ENCODE measurements at places on chromosomes 16 and 17. TPM values are rescaled to one million over a fixed set of nuclear protein-coding genes. Genes with fewer than 3 reads are reported as not detected.

DNA sequence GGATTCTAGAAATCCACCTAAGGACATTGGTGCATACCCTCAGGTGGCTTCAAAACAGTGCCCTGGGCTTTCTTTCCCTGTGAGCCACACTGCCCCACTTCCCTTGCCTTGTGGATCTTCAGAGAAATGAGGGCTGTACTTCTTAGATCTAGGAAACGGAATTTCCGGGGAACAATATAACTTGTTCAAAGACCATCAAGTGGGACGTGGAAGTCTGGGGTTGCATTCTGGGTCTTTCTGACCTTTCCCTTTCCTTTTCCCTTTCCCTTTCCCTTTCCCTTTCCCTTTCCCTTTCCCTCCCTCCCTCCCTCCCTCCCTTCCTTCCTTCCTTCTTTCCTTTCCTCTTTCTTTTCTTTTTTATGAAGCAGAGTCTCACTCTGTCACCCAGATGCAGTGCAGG is 97.1 kb upstream of the SALL1 start:
- H3K27ac ChIP-seq: no peak overlapping the region
- no peaks in the 10 kb centered on the region for H3K4me1 ChIP-seq
- DNase-seq: no peak
- no peaks in the 10 kb centered on the region for H3K27me3 ChIP-seq
- H3K36me3 ChIP-seq: no peaks in the 10 kb centered on the region

DNA sequence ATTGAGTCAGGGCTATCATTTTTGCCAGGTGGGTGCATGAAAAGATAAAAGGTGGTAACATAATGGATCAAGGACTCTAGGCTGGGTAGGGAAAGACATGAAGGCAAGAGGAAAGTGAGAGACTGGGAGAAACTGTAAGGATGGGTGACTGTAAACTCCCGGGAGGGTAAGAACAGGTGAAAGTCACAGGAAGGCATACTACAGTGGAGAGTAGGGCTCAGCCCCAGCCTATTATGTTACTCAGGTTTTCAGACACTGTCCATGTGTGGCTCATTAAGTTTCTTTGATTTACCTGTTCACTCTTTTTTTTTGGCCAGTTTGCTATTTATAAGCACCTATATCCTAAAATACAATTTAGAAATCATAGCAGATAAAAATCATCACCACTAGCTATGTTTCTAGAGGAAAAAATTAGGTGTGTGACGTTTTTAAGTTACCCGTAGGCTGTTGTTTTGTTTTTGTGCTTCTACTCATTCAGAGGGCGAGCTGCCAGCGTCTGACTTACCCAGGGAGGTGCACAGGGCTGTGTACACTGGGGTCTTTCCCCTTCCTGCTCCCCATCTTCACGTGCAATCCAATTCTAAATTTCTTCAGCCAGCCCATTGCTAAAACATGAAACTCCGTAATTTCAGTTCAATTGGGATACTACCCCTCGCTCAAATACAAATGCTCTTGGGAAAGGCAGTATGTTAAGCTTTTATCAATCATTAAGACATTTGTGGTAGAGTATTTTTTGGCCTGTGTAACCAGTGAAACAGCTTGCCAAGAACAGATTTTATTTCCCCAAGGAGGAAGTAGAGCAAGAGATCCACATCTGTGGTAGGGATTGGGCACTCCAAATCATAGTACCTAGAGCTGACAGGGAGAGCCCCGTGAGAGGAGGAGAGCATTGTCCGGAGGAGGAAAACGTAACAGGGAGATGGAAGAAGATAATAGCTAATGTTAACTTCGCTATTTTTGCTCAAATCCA is 21.7 kb upstream of the VWA3A start:
- H3K27ac ChIP-seq: no peak overlapping the region
- DNase-seq: no peak
- H3K36me3 ChIP-seq: peaks cover 13% of the 10 kb centered on the region
- H3K27me3 ChIP-seq: no peaks in the 10 kb centered on the region
- no peaks in the 10 kb centered on the region for H3K4me1 ChIP-seq
- no peak overlapping the region for H3K4me3 ChIP-seq

DNA sequence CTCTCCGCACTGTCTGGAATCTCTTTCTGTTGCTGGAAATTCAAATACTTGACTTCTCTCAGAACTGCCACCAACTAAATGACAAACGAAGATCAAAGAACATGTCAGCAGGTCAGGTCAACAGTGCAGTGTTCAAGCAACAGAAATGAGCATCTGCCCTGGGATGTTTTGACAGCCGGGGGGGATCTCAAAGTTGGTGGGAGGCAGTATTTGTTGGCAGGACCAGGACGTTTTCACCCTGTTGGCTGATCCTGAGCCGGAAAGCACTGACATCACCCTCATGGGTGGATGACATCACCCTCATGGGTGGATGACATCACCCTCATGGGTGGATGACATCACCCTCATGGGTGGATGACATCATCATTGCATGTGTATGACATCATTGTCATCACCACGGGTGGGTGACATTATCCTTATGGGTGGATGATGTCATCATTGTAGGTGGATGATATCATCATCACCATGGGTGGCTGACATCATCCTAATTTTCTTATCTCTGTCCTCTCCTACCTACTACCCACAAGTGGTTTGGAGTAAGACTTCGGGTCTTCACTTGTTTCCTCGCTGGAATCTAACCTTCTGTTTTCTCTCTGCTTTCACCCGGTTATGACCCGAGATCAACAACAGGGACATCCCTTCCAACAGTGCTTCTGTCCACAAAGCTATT is 18.9 kb downstream of the DNAH17 start:
- peak; percentile 74 for DNase-seq
- no peak overlapping the region for H3K27ac ChIP-seq
- H3K4me3 ChIP-seq: no peak overlapping the region

DNA sequence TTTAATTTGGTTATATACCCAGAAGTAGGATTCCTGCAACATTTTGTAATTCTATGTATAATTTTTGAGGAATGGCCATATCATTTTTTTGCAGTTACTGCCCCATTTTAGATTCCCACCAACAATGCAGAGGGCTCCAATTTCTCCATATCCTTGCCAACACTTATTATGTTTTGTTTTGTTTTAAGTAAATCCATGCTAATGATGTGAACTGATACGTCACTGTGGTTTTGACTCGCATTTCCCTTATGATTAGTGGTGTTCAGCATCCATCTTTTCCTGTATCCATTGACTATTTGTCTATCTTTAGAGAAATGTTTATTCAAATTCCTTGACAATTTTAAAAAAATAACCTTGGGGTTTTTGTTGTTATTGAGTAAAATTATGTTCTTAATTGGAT is 826.4 kb downstream of the CDH11 start:
- no peaks in the 10 kb centered on the region for H3K4me1 ChIP-seq
- no peaks in the 10 kb centered on the region for H3K36me3 ChIP-seq

DNA sequence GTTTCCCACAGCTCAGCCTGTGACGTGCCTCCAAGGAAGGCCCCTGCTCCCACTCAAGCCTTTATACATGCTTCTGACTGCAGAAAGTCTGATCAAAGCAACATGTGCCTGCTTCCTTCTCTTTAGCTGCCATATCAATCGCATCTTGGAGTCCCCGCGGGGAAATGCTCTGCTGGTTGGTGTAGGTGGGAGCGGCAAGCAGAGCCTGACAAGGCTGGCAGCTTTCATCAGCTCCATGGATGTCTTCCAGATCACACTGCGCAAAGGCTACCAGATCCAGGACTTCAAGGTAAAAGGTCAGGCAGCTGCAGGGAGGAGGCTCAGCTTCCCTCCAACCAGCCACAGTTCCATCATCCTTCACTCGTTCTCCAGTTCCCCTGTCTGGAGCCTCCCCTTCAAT is 189.7 kb downstream of the ZNF18 start:
- no peak overlapping the region for H3K27ac ChIP-seq
- peak; percentile 11 for DNase-seq
- no peaks in the 10 kb centered on the region for H3K36me3 ChIP-seq

- H3K4me1 ChIP-seq: no peaks in the 10 kb centered on the region
- H3K36me3 ChIP-seq: no peaks in the 10 kb centered on the region
- DNase-seq: no peak
- H3K27me3 ChIP-seq: peaks cover 11% of the 10 kb centered on the region
- H3K4me3 ChIP-seq: no peak overlapping the region
These were observed 142.2 kb downstream of the ENGASE start for GRCh38 chr17:79216826-79217225.

DNA sequence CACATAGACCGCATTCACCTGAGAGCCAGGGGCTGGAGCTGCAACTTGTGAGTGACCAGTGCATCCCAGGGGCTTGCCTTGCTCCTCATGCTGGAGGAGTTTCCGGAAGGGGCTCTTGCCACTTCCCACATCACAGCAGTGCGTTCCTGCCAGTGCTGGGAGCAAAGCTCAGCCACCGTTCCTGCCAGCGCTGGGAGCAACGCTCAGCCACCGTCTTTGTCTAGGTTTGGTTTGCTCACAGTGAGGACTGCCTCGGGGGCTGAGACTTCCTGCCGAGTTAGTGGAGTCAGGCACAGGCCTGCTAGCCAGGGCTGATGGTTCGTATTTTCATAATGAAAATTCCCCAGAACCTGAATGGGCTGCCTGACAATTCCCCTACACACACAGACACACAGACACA is 5.4 kb upstream of the CHRNE start:
- DNase-seq: peak; percentile 45
- H3K36me3 ChIP-seq: no peaks in the 10 kb centered on the region
- H3K27ac ChIP-seq: no peak overlapping the region
- H3K4me1 ChIP-seq: no peaks in the 10 kb centered on the region
- no peak overlapping the region for H3K4me3 ChIP-seq
- H3K27me3 ChIP-seq: no peaks in the 10 kb centered on the region

GRCh38 chr16:75320435-75320834 is 69.0 kb upstream of the BCAR1 start:
- peak overlapping the region; percentile 88 for H3K27ac ChIP-seq
- no peaks in the 10 kb centered on the region for H3K27me3 ChIP-seq
- no peaks in the 10 kb centered on the region for H3K36me3 ChIP-seq
- no peak overlapping the region for H3K4me3 ChIP-seq
- no peak for DNase-seq
- peaks cover 20% of the 10 kb centered on the region for H3K4me1 ChIP-seq

GRCh38 chr16:86945166-86945900 is 367.0 kb downstream of the FOXL1 start:
- H3K4me3 ChIP-seq: no peak overlapping the region
- no peak overlapping the region for H3K27ac ChIP-seq
- no peaks in the 10 kb centered on the region for H3K27me3 ChIP-seq
- no peak for DNase-seq
- no peaks in the 10 kb centered on the region for H3K36me3 ChIP-seq

DNA sequence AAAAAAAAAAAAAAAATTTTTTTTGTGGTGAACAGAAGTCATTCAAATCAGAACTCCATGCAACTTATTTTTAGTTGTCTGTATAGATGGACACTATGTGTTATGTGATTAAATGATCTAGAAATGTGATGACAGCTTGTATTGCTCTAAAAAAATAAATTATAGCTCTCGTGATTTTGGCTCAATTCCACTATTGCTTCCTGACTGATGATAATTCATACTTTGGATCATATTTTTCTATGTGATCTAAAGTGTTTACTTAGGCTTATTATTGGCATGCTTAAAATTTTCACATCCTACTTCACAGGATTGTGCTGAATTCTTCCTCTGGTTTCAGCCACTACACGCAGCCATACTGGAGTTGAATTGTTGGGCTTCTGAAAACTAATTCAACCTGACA is 76.8 kb downstream of the RPGRIP1L start:
- H3K27me3 ChIP-seq: no peaks in the 10 kb centered on the region
- H3K4me1 ChIP-seq: no peaks in the 10 kb centered on the region
- no peak for DNase-seq
- no peak overlapping the region for H3K27ac ChIP-seq

GRCh38 chr17:82655038-82655479 is 6.8 kb upstream of the WDR45B start:
- no peaks in the 10 kb centered on the region for H3K4me1 ChIP-seq
- no peaks in the 10 kb centered on the region for H3K27me3 ChIP-seq
- no peak overlapping the region for H3K4me3 ChIP-seq
- DNase-seq: no peak
- no peak overlapping the region for H3K27ac ChIP-seq

GRCh38 chr17:62067165-62068145 is 2.4 kb upstream of the MED13 start:
- H3K27me3 ChIP-seq: no peaks in the 10 kb centered on the region
- no peak overlapping the region for H3K27ac ChIP-seq
- H3K36me3 ChIP-seq: peaks cover 5% of the 10 kb centered on the region
- DNase-seq: no peak

- no peaks in the 10 kb centered on the region for H3K27me3 ChIP-seq
- no peak overlapping the region for H3K27ac ChIP-seq
- H3K4me1 ChIP-seq: no peaks in the 10 kb centered on the region
- DNase-seq: no peak
These were observed 348.9 kb upstream of the DYNLRB2 start for GRCh38 chr16:80191928-80192327.

GRCh38 chr17:78359321-78359996 is 418 bp downstream of the SOCS3 start:
- H3K4me1 ChIP-seq: peaks cover 26% of the 10 kb centered on the region
- H3K4me3 ChIP-seq: peak overlapping the region; percentile 94
- H3K27me3 ChIP-seq: no peaks in the 10 kb centered on the region
- H3K36me3 ChIP-seq: peaks cover 34% of the 10 kb centered on the region
- H3K27ac ChIP-seq: peak overlapping the region; percentile 91
- DNase-seq: peak; percentile 90

- peak overlapping the region; percentile 51 for H3K27ac ChIP-seq
- DNase-seq: peak; percentile 37
- no peaks in the 10 kb centered on the region for H3K36me3 ChIP-seq
- no peak overlapping the region for H3K4me3 ChIP-seq
- no peaks in the 10 kb centered on the region for H3K27me3 ChIP-seq
- peaks cover 26% of the 10 kb centered on the region for H3K4me1 ChIP-seq
These were observed 4.7 kb downstream of the CORO7 start for GRCh38 chr16:4411684-4412083.

DNA sequence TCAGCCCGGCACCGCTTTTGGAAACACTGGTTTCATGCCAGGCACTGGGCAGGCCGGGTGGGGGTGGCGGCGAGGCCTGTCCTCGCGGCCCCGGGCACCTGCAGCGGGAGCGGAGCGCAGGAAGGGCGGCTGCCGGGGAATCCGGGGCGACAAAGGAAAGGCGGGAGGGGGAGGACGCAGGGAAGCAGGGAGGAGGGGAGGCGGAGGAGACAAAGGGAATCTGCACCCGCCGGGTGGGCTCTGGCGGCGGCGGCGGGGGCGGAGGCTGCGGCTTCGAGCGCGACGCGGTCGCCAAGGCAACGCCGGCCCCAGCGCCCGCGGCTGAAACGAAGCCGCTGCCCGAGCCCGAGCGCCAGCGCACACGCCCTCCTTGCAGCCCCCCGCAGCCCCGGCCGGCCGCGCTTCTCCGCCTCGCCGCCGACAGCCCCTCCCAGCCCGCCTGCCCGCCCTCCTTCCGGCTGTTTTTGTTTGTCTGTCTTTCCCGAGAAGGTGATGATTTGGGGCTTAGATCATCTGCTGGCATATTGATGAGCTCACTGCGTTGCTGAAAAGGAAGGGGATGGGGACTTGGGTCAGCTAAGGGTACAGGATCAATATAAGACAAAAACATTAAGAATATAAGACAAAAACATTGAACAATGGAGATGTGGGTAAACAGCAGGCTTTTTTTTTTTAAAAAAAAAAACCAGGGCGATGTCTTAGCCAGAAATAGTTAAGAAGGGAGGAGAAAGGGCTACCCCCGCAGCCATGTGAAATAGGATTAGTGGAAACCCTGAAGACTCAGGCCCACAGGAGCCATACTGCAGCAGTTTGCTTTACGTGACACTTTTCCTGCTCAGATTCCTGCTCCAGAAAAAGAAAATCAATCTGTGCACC is 32.7 kb downstream of the CDK5R1 start:
- H3K4me3 ChIP-seq: peak overlapping the region; percentile 45
- no peak overlapping the region for H3K27ac ChIP-seq
- H3K27me3 ChIP-seq: no peaks in the 10 kb centered on the region
- no peaks in the 10 kb centered on the region for H3K36me3 ChIP-seq
- peak; percentile 93 for DNase-seq

Gene DHX40
- polyA plus RNA-seq: 45.5 TPM

Gene PARD6A
- 5.7 TPM for polyA plus RNA-seq

Gene RHBDL1
- 4.1 TPM for polyA plus RNA-seq

Gene RAMP2
- 2.5 TPM for polyA plus RNA-seq

Gene CENPV
- 92.3 TPM for polyA plus RNA-seq

Gene KRT12
- polyA plus RNA-seq: not detected

Gene ARL5C
- polyA plus RNA-seq: not detected
